ENCODE measurements at places on chromosomes 2 and 18.

DNA sequence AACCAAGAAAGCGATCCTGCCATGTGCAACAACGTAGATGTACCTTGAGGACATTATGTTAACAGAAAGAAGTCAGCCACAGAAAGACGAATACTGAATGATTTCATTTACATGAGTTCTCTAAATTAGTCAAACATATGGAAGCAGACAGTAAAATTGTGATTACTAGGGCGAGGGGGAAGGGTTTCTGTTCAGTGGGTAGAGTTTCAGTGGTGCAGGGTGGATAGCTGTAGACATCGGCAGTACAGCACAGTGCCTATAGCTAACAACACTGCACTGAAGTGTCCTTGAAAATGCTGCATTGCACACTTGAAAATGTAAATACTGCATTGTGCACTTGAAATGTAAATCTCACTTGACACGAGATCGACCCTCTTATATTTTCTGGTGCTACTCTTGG is 275.3 kb downstream of the GALR1 start:
- no peak for DNase-seq

- DNase-seq: no peak
Observed at GRCh38 chr18:8503248-8503647, 106.0 kb upstream of the RAB12 start.

- DNase-seq: no peak
Observed at GRCh38 chr18:55588111-55588869, at the start of gene TCF4. TCF4 (minus strand) TSS chr18:55588192; CDS start chr18:55587116, 1,076 bp downstream.

- no peak for DNase-seq
Observed at GRCh38 chr2:128452024-128452411, 133.3 kb upstream of the HS6ST1 start.

GRCh38 chr18:37604032-37604431 is 38.4 kb upstream of the CELF4 start:
- no peak for DNase-seq

GRCh38 chr18:57230861-57231585 is 84.1 kb downstream of the BOD1L2 start:
- DNase-seq: no peak

- no peak for DNase-seq
Observed at GRCh38 chr2:215527736-215528135, 91.9 kb upstream of the FN1 start.

DNA sequence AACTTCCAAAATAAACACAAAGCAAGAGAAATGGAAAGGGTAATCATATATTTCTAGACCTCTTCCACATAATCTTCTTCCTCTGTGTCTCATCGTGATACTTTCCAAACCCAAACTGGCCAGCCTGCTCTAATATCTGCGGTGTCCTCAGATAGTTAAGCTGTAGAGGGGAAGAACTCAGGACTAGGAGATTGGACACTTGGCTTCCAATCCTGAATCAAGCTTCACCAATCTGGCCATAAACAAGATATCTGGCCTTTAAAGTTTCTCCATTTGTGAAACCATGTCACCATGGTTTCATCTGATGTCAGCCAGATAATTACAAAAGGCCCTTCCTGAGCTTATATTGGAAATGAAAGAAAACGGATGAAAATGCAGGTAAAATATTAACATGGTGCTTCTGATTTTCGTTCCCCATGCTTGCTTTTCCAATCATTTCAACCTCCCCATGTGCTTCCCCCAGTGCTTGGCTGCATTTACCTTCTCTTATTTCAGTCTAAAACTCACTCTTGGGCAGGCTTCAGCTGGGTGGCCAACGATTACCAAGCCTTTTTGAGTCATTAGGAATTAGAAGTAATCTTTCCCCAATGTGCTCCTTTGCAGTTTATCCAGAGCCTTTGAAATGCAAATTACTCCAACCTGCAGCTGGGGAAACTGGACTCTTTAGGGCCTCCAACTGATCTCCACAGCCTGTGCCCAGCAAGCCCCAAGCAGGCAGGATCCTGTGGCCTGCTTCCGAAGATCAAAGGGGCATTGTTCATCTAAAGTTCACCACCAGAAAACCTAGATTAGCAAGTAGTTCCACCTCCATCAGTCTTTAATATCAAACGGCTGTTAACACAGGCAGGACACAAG is 44.5 kb upstream of the MYCN start:
- DNase-seq: no peak

- no peak for DNase-seq
Observed at GRCh38 chr2:120473522-120474271, 127.8 kb downstream of the INHBB start.

DNA sequence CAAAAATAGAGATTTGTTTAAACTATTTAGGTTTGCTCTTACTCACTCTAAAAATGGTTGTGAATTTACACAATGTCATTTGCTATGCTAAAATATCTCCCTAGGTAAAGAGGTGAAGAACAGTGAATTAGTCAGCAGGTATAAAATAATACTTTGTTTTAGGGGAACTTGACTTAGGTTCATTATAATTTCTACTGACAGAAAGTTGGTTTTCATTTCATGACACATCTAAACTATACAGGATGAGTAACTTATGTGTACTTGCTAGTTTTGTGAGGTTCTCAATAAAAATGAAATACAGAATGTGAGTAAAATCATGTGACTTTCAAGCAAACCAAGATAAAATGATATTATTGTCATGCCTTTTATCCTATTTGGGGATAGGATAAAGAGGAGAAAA is 66.0 kb downstream of the DIS3L2 start:
- no peak for DNase-seq

GRCh38 chr2:96251721-96252292 is 14.0 kb downstream of the TMEM127 start:
- no peak for DNase-seq

DNA sequence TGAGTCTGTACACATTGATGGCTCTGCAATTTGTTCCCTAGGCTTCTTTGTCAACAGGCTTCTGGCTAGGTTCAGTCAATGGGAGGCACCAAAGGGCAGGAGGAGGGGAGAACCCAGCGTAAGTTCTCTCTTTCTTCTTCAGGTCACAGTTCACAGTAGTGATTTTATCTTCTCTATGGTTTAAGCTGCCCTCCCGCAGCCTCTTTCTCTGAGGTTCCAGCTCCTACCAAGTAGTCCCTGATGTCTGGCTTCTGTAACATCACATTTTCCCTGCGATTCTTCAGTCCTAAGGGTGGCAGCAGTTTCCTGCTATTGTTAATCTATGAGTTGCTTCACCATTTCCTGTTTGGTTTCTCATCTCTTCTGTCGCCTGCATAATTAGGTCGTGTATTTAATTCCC is 107.4 kb downstream of the CPO start:
- no peak for DNase-seq

DNA sequence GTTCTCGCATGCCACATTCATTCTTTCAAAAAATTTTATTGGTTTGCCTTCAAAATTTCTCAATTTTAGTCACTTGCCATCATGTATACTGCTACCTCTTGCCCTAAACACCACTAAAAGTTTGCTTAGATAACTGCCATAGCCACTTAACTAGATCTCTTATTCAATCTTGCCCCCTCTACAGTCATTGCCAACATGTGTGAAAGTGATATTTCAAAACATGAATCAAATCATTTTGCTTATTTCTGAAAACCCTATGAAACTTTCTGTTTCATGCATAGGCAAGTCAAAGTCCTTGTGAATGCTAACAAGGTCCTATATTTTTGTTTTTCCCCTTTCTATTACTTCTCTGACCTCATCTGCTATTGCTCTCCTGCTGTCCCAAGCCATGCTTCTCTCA is 397.1 kb downstream of the KCNJ3 start:
- no peak for DNase-seq

DNA sequence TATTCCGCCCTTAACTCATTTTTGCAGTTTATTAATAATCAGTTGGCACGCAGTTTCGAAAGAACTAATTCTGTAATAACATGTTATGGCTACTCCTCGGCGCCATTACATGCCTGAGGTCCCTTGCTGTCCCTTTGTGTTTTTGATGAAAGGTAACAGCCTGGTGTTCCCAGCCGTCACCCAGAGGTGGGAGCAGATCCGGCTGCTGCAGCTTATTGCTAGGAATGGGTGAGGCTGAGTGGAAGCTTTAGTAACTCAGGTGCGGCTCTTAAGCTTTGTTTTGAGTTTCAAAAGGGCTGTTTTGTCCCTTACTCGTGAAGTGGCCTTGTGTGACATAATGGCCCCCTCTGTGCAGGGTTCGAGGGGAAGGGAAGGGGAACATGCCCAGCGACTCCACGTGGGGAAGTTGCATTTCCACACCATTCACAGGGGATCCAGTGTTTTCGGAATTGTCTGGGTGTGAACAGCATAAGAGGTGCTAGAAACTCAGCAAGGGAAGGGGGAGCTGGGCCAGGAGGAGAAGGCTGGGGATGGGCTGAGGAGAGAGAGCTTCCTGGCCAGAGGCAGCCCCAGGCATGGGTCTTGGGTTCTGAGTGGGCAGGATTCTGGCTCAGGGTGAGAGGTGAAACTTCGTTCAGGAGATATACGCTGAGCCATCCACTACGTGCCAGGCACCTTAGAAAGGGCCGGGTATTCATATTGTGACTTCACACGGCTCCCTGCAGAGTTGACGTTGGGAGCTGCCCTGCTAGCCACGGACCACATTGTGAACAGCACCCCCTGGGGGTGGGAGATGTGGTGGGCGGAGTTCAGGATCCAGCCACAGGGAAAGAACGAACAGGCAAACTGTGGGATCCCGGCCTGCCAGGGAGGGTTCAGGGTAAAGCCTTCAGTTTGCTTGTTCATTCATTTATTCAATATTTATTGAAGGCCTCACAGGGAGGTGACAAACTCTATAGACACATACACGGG is 84.4 kb downstream of the TGOLN2 start:
- no peak for DNase-seq

GRCh38 chr2:127627740-127628571 is 18.0 kb upstream of the GPR17 start:
- no peak for DNase-seq

DNA sequence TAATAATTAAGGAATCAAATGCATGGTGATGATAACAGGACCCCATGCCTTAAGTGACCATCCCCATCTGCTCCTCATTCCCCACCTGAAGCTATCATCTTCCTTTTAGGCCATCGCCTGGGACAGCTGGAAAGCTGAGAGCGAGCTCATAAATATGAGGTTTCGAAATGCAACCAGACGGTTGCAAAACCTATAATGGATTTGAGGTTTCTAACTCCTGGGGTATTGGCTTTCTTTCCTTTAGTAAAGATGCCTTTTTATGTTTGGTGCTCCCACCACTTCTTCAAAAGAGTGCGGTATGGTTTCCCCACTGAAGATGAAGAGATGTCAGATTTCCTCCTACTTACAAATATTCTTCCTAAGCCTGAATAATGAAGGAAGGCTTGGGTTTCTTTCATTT is 1589.5 kb upstream of the PIK3C3 start:
- DNase-seq: no peak

- DNase-seq: no peak
Observed at GRCh38 chr2:37720533-37721200, 49.2 kb upstream of the CDC42EP3 start.

DNA sequence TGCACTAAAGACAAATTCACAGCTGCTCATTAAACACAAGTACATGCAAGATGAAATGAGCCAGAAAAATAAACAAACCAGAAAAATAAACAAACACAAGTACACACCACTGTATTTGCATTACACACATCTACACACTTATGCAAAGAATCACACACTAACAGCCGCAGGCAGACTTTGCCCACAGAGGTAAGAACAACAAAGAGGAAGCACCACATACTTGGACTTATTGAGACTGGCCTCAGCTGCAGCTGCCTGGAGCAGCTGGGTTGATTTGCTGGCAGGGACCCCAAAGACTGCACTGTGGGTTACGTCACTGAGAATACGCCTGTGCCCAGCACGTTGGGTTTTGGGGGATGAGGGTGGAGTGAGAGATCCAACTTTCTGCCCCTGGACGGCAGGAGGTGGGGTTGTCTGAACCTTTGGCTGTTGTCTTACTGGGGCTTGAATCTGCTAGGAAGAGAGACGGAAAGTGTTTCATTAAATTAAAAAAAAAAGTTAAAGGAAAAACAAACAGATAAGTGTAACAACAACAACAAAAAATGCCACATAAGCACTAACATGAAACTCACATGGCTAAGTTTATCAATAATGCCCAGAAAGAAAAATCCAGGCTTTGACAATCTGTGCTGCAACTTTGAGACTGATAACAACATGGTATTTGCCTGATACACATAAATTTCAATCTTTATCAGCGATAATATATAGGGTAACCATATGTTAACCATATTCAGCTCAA is 71.9 kb upstream of the NFU1 start:
- no peak for DNase-seq

DNA sequence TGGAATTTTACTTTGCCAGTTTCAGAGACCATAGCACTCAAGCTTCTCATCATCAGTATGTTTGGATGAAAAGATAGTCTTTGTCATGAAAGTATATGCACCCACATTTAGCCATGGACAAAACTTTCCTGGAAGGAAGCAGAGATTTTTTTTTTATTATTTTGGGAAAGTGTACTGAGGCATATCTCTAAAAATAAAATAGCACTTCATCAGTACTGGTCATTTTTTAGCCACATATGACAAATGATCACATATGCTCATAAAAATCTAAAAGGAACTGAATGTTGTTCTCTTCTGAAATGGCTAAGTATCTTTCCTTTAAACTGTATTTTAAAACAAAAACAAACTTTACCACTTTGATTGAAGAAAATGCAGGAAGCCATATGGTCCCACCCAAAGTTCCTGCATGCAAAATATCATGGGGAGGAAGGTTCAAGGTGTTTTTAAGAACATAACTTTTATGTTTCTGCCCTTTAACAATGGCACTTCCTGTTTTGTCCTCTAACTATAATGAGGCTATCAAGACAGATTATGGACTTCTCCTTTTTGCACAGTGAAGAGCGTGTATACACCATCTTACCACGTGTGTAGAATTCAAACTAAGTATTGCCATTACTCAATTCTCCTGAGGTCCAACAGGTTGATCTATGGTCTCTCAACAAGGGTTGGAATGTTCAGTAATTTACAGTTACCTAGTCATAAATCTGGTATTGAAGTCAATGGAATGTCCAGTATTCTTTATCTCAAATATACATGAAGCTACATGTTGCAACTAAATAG is 77.1 kb upstream of the SLC39A10 start:
- no peak for DNase-seq

- no peak for DNase-seq
Observed at GRCh38 chr2:155730804-155731203, 601.7 kb downstream of the NR4A2 start.

DNA sequence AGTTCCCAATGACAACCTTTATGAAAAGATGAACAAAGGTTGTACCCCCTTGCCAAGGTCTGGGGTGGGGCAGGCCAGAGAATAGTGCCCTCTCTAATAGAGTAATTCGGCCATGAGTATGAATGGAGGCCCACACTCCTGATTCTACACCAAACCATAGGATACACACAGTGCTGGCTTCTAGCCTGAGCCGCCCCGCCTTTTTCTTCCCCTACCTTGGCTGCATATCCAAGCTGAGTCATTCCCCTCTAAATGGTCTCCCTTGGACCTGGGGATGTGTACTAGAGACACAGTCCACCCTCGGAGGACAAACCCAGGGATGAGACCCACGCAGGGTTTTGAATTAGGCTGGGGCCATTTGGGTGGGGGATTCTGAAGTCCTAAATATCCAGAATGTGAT is 107.2 kb upstream of the CAPN13 start:
- no peak for DNase-seq
